ENCODE measurements at places on chromosomes 2 and 18.

GRCh38 chr2:38076710-38077430, 919 bp upstream of the CYP1B1 start:
- H3K4me1 ChIP-seq: peaks cover 39% of the 10 kb centered on the region
- H3K27ac ChIP-seq: peak overlapping the region; percentile 88
- H3K27me3 ChIP-seq: peaks cover 49% of the 10 kb centered on the region
- H3K36me3 ChIP-seq: peaks cover 9% of the 10 kb centered on the region
- peak overlapping the region; percentile 80 for H3K4me3 ChIP-seq
- DNase-seq: peak; percentile 78

GRCh38 chr2:195695002-195695631, 38.1 kb downstream of the SLC39A10 start:
- H3K4me3 ChIP-seq: no peak overlapping the region
- H3K27me3 ChIP-seq: no peaks in the 10 kb centered on the region
- H3K36me3 ChIP-seq: peaks cover 75% of the 10 kb centered on the region
- no peak for DNase-seq

- H3K4me3 ChIP-seq: no peak overlapping the region
- H3K27me3 ChIP-seq: peaks cover 7% of the 10 kb centered on the region
- no peak overlapping the region for H3K27ac ChIP-seq
- no peaks in the 10 kb centered on the region for H3K4me1 ChIP-seq
Measured at GRCh38 chr2:205347899-205348298, 334.4 kb upstream of the NRP2 start.

- H3K27ac ChIP-seq: peak overlapping the region; percentile 62
- H3K27me3 ChIP-seq: peaks cover 2% of the 10 kb centered on the region
- no peak for DNase-seq
- no peak overlapping the region for H3K4me3 ChIP-seq
Measured at GRCh38 chr2:181446985-181447384, 10.2 kb upstream of the ITGA4 start.

GRCh38 chr2:218970894-218971293, 11.4 kb downstream of the CDK5R2 start:
- H3K36me3 ChIP-seq: no peaks in the 10 kb centered on the region
- no peak overlapping the region for H3K4me3 ChIP-seq
- H3K4me1 ChIP-seq: no peaks in the 10 kb centered on the region
- no peak overlapping the region for H3K27ac ChIP-seq

DNA sequence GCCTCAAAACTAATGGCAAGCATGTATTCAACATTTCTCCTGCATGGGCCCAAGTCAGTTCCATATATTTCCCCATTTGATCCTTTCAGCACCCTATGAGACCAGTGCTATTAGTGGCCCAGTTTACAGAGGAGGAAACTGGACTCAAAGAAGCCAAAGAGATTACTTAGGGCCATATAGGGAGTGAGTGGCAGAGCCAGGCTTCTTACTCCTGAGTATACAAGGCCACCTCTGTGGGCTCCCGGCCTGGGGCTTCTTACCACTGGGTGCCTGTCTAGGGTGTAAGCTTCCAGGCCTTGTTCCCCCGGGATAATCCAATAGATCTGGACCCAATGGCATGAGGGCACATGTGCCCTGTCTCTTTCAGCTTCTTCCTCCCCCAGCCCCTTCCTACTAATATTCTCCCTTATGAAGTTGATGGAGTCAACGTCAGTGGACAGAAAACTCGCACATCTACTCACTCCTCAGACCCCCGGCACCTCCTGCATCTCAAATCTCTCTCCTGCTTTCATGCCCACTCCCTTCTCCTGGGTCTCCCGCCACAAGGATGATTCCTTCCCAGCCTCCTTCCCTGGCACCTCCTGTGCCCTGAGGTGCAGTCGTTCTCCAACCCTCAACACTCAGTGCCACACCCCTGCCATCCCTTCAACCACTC, 222.6 kb downstream of the ANAPC1 start:
- no peak for DNase-seq
- H3K4me1 ChIP-seq: peaks cover 23% of the 10 kb centered on the region
- peak overlapping the region; percentile 22 for H3K27ac ChIP-seq
- peaks cover 21% of the 10 kb centered on the region for H3K27me3 ChIP-seq
- no peaks in the 10 kb centered on the region for H3K36me3 ChIP-seq
